ENCODE measurements at places on chromosomes 2 and 18. TPM values are rescaled to one million over a fixed set of nuclear protein-coding genes. Genes with fewer than 3 reads are reported as not detected.
A peak's percentile ranks its signal among the peaks of the same experiment; 100 is the strongest.

The PCARE gene
- polyA plus RNA-seq: not detected

The LRP2 gene
- polyA plus RNA-seq: not detected

The CDH19 gene
- not detected for polyA plus RNA-seq

The RRM2 gene
- polyA plus RNA-seq: 79.3 TPM

The MSGN1 gene
- polyA plus RNA-seq: not detected

The GEN1 gene
- polyA plus RNA-seq: 4.5 TPM

The AMER3 gene
- polyA plus RNA-seq: not detected

The CSRNP3 gene
- polyA plus RNA-seq: 1.2 TPM

The GCKR gene
- 0.59 TPM for polyA plus RNA-seq

The PMAIP1 gene
- polyA plus RNA-seq: 9.3 TPM

The GCA gene
- polyA plus RNA-seq: 1.6 TPM

The KANSL1L gene
- polyA plus RNA-seq: 2.6 TPM

The TMEM198 gene
- polyA plus RNA-seq: 2.2 TPM

- no peak for DNase-seq
Measured at GRCh38 chr2:228017784-228018183, 146.4 kb downstream of the DAW1 start.

- DNase-seq: no peak
Measured at GRCh38 chr2:184875212-184875611, 276.9 kb downstream of the ZNF804A start.

GRCh38 chr2:69166812-69167468 is 154.0 kb downstream of the ANTXR1 start:
- no peak for DNase-seq

DNA sequence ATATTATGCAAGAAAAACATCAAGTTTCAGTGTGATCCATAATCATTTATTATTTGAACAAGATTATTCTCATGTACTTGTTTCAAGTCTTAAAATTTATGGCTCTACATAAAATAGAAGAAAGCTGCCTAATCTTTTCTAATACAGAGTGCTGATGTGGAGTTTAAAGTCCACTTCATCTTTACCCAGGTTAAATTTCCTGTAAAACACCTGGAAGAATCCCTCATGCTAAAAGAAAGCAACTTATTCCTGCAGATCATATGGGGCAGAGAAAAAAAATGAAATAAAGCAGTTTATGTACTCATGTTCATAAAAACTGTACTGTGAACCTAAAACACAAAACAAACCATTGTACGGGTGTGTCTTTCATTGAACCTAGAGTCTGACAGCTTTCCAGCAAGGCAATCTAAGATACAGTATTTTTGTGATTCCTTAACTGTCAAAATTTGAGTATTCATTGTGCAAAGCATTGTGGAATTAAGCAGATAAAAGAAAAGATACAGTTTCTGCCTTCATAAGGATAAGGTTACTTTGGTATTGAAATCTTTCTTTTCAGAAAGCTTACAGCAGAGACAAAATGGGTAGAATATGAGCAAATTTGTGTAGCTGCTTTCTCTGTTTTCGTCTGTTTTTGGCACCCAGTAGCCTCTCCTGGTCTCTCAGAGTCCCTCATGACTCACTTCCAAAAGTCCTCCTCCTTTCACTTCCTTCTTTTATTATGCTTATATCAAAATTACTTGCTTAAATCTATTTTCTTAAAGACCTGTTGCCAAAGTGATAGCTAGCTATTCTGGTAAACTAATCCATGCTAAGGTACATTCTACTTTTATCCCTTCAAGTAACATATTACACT is 26.9 kb upstream of the GLS start:
- DNase-seq: peak; percentile 77

- no peak for DNase-seq
Measured at GRCh38 chr2:42863320-42863719, 70.9 kb upstream of the HAAO start.

- DNase-seq: no peak
Measured at GRCh38 chr2:177383935-177384334, 8.6 kb upstream of the AGPS start.

GRCh38 chr2:68854476-68854875 is 16.7 kb downstream of the BMP10 start:
- DNase-seq: no peak

- no peak for DNase-seq
Measured at GRCh38 chr2:26128176-26128575, 44.7 kb upstream of the GAREM2 start.

DNA sequence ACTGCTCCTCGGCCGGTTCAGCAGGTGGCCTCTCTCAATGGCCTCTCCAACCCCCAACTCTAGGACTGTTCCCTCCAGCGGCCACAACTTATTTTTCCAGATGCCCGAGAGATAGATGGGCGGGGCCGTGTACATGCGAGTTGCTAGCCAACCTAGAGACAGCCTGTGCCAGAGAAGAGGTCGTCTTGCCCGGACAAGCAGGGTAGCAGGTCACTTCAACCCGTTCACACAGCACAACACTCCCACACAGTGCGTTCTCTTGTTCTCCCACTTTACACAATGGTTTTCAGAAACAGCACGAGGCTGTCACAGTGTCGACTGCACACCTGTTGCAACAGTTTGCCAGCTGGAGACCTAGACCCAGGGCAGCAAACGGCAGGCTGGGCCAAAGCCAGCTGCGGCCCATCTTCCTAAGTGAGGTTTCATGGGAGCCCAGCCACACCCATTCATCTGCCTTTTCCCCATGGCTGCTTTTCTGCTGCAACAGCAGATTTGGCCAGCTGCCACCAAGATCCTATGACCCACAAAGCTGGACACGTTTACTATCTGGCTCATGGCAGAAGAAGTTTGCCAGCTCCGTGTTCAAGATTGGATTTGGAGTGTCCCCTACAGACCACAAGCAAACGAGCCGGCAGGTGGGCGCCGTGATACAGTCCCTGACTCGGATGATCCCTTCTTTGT is 7.3 kb upstream of the PRLH start:
- peak; percentile 82 for DNase-seq

DNA sequence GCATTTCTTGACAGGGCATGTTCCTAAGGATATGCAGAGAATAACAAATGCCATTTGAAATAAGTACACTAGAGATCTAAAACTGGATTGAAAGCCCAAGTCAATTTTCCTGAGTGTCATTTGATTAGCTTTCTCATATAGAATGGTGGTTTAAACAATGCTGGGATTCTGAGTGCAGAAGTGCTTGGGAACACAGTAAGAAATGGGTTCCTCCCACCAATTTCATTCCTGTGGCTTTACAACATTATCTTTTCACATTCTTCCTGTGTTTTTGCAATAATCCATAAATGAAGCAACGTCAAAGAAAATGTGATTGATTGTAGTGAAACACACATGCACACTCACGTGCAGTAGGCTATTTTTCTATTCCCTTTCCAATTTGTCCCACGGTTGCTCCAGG is 1858.4 kb upstream of the PIK3C3 start:
- no peak for DNase-seq

DNA sequence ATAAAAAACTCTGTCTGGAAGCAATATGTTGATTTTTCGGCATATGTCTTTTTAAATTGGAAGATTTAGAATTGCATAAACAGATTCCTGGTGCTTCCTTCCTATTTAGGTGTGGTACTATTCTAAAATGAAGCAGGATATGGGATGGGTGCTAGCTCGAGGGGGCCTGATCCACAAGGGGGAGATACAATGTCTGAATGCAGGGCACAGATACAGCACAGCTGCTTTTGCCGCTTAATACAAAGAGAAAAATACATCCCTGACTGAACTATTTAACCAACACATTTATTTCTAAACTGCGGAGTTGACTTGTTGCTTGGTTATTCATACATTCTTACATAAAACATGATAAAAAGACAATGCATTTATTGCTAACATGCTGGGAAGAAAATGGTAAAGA is 169.1 kb downstream of the TMEFF2 start:
- DNase-seq: no peak

GRCh38 chr2:133605011-133605765 is 36.9 kb upstream of the NCKAP5 start:
- peak; percentile 21 for DNase-seq

GRCh38 chr2:204776781-204777559 is 231.7 kb downstream of the PARD3B start:
- peak; percentile 31 for DNase-seq

GRCh38 chr2:41400088-41400665 is 647.6 kb upstream of the PKDCC start:
- peak; percentile 30 for DNase-seq

- peak; percentile 83 for DNase-seq
Measured at GRCh38 chr2:200703127-200703925, 108.4 kb upstream of the BZW1 start.

DNA sequence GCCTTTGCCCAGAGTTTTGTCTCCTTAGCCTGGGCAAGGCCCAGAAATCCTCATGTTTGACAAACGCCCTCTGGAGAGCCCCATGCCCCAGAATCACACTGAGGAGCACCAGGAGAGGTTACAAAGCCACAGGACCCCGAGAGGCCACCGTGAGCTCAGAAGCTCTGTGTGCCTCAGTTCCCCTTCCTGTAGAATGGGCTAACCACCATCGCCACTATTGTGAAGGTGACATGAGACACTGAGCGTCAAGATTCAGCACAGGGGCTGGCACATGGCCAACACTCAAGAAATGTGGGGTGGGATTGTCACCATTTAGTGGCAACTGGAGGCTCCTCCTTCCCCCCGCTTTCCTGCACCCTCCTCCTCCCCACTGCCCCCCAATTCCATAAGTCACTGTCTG is 1.2 kb upstream of the NMUR1 start:
- no peak for DNase-seq

DNA sequence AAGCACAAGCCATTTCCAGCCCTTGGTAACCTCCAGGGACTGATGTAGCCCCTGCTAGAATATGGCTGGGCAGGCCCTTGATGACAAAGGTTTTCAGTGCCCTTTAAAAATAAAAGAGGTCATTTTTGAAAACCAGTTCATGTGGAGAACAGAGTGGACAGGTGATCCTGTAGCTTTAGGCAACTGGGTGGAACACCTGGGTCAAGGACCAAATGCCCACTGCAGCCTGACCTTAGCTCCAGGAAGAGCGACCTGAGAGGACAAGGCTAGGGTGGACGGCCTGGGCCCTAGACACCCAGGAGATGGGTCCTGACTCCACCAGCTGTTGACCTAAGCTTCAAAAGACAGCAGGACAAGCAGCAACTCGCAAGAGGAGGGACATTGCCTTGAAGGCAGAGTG is 116.6 kb downstream of the LIPG start:
- no peak for DNase-seq

DNA sequence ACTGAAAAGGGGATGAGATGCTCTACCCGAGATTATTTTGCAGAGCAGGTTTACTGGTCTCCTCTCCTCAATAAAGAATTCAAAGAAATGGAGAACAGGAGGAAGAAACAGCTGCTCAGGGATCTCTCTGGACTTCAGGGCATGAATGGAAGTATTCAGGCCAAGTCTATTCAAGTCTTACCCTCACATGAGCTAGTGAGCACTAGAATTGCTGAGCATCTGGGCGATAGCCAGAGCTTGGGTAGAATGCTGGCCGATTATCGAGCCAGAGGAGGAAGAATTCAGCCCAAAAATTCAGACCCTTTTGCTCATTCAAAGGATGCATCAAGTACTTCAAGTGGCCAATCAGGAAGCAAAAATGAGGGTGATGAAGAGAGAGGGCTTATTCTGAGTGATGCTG is 60.0 kb downstream of the PIKFYVE start:
- no peak for DNase-seq

DNA sequence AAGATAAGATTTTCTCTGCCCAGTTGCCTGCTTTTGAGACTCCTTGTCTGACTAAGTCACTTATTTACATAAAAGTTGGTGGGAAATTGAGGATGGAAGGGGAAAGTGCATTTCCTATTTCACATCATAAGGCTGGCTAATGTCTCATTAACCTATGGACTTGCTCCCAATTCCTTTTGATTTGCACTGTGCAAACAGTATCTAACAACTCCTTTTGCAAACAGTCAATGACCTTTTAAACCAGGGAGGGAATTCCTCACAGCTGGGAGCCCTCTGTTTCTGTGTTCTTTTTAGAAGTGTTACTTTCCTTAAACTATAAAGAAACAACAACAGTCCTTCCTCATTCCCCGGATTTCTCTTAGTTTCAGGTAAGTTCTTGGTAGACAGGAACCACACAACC is 272.8 kb downstream of the RND3 start:
- no peak for DNase-seq

DNA sequence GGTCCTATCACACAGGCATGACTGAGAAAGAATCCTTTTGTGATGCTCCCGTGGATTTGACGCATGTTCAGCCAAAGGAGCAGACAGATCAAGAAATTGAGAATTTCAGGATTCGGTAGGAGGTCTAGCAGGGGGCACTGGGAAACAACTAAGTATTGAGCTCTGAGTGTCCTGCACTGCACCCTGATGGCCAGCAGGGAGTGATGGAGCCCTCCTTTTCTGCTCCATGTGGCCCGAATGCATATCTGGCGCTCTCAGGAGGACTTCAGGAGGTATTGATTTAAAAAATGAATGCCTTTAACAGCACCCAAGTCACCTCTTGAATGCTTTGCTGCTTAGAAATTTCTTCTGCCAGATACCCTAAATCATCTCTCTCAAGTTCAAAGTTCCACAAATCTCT is 58.0 kb downstream of the ZNF519 start:
- no peak for DNase-seq

DNA sequence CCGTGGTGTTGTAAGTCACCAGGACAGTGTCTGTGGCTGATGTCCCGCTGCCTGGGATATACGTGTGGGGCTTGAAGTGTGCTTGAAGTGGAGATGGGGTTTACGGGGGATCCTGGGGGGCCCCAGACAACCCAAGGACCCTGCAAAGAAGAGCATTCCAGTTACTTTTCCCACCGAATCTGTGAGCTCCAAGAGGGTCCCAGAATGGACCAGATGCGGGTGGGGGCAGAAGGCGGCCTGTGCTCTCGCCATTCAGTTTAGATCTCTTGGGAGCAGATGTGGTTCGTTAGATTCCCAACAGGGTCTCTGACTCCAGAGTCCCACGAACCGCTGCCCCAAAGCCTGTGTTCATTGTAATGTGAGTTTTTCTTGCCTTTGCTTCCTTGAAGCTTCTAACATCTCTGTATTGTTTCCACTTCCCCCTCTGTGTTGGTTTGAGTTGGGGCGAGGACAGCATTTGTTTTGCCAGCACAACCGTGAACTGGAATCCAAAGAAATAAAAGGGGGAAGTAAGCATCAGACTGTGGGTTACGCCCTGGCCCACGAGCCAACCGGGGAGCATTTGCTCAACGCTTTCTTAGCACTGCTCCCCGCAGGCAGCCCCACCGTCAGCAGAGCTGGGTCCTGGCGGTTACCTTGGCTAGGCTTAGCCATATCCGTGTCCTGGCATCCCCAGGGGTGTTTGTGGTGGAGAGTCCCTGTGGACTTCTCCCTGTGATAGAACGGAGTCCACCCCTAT is 92.1 kb downstream of the SH3BP4 start:
- no peak for DNase-seq

- DNase-seq: no peak
Measured at GRCh38 chr2:119259296-119259860, 35.7 kb downstream of the STEAP3 start.

GRCh38 chr2:123045713-123046112 is 979.4 kb upstream of the CNTNAP5 start:
- no peak for DNase-seq

DNA sequence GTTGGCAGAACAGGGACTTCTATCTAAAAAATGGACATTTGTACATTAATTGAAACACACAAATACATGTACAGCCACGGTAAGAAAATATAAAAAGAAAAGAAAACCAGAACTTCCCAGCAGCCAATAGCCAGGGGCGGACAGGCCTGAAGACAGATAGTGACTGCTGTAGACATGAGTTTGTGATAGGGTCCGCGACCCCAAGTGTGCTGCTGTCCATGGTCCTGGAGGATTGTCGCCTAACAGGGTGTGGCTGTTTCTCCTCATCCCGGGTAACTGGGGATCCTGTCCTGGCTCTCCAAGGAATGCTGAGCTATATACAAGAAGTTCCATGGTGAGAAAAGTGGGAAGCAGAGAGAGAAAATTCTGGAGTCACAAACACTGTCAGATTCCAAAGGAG is 266.5 kb upstream of the SALL3 start:
- DNase-seq: no peak

GRCh38 chr2:71614976-71615766 is 161.8 kb downstream of the DYSF start:
- peak; percentile 81 for DNase-seq
